ENCODE measurements at places on chromosomes 1 and 21.

- DNase-seq = no peak
Measured at GRCh38 chr1:53413175-53414001, 45.8 kb upstream of the DMRTB1 start.

GRCh38 chr21:34912022-34912945, 136.8 kb downstream of the RUNX1 start:
- DNase-seq = no peak

DNA sequence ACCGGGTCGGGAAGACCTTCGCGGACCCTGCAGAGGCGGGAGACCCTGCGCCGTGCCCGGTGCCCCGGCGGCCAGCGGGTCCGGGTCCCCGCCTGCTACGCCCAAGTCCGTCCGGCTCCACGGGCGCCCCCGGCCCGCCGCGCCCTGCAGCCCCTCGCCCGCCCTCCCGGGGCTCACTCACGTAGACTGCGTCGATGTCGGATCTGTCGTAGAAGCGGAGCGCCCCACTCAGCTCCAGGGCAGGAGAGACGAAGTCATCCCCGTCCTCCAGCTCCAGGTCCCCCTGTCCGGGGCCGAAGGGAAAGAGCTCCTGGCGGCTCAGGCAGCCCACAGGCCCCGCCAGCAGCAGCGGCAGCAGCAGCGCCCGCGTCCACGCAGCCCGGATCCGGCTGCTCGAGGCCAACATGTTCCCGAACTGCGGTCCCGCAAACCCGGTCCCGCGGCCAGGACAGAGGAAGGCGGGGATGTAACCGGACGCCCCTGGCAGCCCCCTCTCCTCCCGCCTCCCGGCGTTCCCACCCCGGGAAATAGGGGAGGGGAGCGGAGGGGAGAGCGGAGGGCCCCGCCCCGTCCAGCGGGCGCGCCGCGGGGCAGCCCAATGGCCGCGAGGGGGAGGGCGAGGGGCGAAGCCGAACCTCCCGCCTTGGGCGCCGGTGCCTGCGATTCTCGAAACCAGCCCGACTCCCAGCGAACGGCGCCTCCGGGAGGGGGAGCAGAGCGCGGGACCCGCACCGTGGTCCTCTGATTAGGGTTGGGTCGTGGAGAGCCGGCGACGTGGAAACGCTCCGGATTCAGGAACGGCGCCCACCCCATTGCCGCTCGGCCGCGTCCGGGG, at the start of gene NID1:
Gene NID1, minus strand, starts transcription at position 417 of the 835 bp plus-strand sequence. Its CDS starts 11 bp downstream, at position 406.
- no peak for DNase-seq

DNA sequence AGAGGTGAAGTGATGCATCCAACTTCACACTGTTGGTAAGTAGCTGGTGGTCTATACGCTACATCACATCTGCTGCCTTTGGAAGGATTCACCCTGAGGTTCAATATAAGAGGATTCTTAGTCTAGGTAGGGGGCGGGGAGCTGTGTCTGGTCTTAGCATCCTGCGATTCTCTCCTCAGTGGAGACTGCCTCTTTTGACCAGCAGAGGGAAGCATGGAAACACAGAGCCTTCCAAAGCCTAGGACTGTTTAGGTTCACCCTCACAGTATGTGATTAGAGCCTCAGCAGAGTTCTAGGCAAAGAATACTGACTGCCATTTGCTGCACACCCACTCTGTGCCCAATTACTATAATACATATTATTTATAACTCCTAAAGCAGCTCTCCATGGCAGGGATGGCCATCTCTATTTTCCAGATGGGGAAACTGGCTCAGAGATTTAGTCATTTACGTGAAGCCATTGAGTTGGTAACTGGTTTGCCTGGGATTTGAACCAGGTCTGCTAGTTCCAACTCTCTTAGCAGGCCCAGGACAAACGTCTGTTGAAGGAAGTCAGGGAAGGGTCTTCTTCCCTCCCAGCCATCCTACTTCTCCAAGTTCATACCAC, 28.9 kb upstream of the EFCAB14 start:
- no peak for DNase-seq

DNA sequence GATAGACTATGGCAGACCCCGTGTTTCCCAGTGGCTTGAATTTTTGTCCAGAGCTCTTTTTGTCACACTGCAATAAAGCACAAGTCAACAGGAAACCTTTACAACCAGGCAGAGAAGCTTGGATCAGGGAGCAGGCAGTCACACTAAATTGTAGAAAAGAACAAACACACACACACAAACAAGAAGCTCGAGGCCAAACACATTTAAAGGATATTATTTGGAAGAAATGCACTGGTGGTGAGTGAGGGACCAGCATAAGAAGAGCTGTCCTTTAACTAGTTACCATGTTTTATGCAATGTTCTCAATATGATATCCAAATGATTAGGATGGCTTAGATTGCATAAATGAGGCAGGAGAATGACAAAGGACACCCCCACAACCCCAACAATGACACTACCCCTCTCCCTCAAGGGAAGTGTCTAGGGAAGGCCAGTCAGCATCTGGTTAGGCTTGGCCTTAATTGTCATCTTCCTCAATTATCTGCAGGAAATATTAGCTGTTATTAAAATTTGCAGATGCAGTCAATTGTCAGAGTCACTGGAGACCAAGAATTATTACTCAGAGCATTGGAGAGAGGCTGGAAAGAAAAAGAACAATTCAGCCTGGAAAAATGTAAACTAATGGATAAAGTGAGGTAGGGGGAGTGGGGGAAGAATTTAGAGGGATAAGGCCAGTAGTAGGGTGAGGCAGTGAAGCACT, 35.3 kb downstream of the DDR2 start:
- DNase-seq = no peak

GRCh38 chr1:213055767-213056166, 4.7 kb downstream of the RPS6KC1 start:
- no peak for DNase-seq

GRCh38 chr1:43600033-43601020, 49.6 kb upstream of the KDM4A start:
- DNase-seq = no peak

DNA sequence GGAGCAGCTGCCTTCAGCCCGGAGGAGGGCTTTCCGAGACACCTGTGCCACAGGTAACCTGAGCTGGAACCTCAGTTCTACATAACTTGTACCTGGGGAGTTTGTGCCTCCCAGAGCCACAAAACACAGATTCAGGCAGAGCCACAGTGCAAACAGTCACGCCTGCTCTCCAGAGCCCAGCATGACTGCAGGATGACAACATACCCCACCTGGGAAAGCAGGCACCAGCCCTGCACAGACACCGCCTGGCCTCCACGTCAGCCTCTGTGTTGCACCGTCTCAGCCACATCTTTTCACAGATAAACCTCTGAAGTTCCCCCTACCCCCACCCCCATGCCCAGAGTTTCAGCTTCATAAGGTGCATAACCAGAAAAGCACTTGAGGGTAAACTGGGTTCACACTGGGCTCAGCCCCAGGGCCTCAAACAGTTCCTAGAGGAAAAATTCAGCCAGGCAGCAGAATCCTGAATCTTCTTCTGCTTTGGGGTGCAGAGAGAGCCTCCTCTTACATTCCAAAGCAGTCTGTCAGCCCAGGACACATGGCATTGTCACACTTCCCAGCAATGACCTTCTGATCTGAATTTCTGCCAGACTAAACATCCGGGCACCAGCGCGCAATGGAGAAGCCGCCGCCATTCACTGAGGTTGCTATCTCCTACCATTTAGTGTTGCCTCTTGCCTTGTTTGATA, 229.5 kb downstream of the TOMM20 start:
- no peak for DNase-seq

GRCh38 chr1:107706182-107706581, 258.8 kb downstream of the VAV3 start:
- DNase-seq = no peak

- DNase-seq = no peak
Measured at GRCh38 chr21:31837618-31838390, 35.0 kb upstream of the HUNK start.

DNA sequence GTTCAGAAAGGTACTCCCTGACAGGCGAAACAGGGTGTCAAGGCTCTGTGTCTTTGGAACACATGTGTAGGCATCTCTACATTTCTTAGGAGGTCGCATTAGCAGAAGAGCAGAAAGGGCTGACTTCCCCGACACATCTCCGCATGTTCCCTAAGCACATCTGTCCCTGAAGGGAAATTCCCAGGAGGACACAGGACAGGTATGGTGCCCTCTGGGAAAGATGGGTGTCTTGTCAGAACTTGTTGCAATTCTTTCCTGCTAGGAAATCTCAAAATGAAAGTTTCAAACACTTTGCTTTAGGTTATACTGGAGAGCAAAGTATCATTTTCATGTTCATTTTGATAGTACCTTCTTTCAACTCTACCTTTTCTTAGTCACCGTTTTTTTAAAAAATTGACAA, 2.0 kb downstream of the DSCAM start:
- DNase-seq = no peak

- DNase-seq = no peak
Measured at GRCh38 chr1:112762541-112763500, 47.7 kb upstream of the PPM1J start.

GRCh38 chr1:42006836-42007235, 88.1 kb upstream of the HIVEP3 start:
- no peak for DNase-seq

DNA sequence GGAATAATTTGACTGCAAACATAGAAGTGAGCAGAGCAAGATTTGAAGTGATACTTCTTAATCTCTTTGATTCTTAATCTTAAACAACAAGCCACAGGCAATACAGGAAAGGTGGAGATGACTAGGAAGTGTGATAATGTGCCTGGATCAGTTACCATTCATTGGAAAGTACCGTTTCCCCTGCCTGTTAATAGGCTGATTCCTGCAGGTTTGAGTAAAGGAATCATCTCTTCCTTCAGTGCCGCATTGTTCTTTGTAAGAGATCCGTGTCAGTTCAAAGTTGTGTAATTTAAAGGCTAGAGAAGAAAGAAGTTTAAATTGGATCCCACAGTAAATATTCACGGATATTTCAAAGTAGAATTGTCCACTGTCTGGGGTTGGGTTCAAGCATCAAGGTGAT, 43.5 kb upstream of the BCL10 start:
- no peak for DNase-seq

DNA sequence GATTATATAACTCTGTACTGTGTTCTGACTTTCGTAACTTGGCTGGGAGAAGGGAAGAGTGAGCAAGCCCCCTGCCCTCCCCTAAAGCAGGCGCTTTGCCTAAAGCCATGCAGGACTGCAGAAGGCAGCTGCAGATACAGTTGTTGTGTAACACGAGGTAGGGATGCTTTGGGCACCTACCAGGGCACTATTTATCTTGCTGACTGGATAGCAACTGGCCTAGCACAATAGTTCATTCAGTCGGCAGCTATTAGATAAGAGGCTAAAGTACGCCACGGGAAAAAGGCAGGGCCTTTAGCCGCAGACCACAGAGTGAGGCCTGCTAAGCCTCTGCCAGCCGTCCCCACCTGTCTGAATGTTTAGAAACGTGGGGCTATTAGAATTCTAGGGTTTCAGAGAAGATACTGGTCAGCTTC, 80.9 kb downstream of the TTC3 start:
- no peak for DNase-seq

DNA sequence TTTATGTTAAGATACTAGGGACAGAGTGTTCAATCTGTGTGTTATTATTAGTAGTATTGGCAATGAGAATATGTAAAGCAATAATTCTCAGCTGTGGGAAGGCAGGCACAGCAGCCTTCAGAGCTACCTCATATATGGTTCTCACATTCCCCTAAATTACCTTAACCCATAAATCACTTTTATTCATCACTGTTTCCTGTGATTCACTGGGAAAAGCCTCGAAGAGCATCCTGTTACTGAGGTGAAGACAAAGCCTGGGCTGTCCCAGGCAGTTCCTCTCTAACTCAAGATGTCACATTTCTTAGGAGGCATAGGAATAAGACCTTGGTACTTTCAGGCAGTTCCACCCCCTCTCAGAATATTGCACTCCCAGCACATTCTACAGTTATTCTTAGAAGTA, 965.7 kb downstream of the NCAM2 start:
- DNase-seq = no peak

DNA sequence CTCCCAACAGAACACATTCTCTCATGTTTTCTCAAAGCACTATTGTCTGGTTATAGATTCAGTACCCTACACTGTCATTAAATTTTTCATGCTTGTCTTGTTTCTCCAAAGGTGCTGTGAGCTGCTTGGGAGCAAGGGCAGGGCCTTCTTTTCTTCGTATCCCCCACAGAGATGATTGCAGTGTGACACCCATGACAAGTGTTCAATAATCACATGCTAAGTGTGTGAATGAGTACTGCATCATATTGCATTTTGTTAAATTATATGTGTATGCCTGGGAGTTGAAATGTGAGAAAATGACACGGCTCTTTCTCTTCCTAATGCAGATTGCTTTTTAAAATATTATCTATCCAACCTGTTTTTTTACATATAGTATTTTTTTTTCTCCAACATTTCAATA, 57.3 kb upstream of the MAGI3 start:
- DNase-seq = no peak

GRCh38 chr21:44780767-44781459, 20.7 kb downstream of the UBE2G2 start:
- no peak for DNase-seq

DNA sequence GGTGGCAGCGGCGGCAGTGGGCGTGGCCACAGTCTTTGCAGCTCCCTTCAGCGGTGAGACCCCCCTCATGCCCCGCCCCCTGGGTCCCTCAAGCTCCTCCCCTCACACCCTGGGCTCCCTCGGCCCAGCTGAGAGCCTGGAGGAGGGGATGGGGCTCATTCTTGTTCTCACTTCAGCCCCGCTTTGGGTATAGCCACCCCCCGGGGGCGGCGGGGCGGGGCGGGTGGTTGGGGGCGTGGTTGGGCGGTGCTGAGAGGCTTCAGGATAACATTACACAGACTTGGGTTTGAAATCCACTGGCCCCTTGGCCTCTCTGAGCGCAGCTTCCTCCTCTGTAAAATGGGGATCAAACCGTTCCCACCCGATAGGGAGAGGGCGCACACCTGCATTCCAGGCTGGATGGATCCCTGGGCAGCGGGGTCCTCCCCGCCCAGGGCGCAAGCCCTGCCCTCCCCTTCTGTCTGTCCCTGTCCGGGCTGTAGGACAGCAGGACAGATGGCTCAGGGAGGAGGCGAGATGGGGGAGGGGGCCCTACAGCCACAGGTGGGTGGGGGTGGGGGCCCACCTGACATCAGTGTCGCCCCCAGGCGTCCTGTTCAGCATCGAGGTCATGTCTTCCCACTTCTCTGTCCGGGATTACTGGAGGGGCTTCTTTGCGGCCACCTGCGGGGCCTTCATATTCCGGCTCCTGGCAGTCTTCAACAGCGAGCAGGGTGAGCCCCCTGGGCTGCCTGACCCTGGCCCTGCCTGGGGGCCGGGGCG, 5.1 kb downstream of the CLCNKA start:
- DNase-seq = no peak

GRCh38 chr1:28343405-28343804, 14.6 kb downstream of the MED18 start:
- DNase-seq = no peak

DNA sequence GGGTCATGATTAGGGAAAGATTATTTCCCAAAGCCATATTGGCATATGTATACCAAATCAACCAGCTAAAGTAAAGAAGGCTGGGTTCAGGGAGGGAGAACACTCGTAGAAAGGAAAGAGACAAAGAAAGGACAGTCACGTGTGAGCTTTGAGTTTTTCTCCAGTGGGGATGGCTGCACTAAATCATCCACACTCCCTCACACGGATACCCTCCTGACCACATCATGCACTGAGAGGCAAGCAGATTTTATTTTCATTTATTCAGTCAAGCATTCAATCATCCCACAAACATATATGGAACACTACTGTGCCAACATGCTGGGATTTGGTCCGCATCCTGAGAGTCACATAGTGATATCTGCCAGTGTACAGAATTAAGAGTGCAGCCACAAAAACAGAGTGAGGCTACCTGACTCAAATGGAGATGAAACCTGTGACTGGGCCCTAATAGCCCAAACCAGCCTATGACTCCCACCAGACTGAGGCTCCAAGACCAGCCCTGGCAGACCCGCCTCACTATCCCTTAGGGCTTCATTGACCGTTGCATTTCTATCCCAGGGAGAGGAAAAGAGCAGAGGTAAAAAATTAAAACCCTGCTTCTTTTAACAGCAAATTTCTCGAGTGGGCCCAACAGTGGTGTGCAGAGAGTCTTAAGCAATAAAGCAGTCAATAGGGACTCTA, 155.9 kb downstream of the BARHL2 start:
- DNase-seq = no peak
